Activated CD4-positive, alpha-beta T cell treated with anti-CD3 and anti-CD28 coated beads, Interleukin-2, amount 10 ng/mL, durations not matched to agents 24 days and 14 days (primary cell): ENCODE measurements at places on chromosomes 2 and 18. TPM values are rescaled to one million over a fixed set of nuclear protein-coding genes. Genes with fewer than 3 reads are reported as not detected.
A peak's percentile ranks its signal among the peaks of the same experiment; 100 is the strongest.

DNA sequence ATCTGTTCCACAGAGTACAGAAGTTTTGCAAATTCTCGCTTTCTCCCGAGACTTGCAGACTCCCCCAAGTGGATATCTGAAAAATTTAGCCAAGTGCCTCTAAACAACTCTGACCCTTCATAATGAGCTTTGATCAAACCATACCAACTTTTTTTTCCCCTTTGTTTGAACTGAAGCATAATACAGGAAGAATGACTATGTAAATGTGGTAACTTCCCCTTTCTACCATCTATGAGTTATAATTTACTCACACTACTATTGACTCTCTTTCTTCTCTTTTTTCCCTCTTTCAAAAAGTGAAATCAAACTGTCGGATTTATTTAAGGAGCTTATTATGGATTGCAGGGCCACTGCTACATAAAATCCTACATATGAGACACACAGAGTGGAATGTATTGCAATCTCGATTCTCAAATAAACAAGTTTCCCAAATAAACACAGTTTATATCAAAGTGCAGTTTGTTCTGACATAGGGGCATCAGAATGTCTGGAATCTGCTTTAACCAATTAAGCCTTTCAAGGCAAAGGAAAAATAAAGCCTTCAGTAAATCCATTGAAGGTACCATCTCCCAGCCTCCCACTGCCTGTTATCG is 1.4 kb upstream of the ZNF804A start:
- H3K36me3 ChIP-seq = no peaks in the 10 kb centered on the region
- H3K27ac ChIP-seq = no peak overlapping the region
- no peak for DNase-seq
- peaks cover 9% of the 10 kb centered on the region for H3K4me1 ChIP-seq
- H3K4me3 ChIP-seq = peak overlapping the region; percentile 35

DNA sequence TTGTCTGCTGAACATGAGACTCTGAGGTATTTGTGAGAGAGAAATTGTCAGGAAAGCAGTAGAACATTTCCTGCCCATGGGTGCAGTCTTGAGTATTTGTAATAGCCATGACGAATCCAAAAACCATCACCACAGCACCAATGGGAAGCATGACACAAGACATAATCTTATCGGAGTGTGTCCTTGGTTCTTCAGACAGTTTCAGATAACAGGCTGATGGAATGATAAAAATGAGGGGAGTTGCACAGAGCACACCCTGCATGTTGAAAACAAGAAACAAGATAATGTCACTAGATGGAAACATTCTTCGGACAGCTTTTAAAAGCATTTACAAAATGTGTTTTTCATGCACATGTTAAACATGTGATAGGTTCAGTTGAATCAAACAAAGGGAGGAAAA is 56.9 kb downstream of the SLC38A11 start:
- peaks cover 15% of the 10 kb centered on the region for H3K27me3 ChIP-seq
- no peak overlapping the region for H3K4me3 ChIP-seq
- H3K27ac ChIP-seq = no peak overlapping the region
- H3K4me1 ChIP-seq = peaks cover 8% of the 10 kb centered on the region

DNA sequence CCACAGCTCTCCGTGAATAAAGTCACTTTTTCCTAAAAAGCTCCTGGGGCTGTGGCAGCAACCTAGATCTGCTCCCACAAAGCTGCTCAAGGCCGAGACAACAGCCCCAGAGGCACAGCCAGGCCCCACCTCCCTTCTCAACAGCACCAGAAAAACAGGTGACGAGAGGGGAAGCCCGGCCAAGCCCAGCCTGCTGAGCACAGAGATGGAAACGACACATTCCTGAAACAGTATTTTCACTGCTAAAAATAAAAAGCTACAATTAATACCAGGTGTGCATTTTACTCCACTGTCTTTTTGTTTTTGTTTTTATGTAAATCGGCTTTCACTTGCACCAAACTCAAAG is 199.3 kb downstream of the HDAC4 start:
- no peak overlapping the region for H3K27ac ChIP-seq
- H3K36me3 ChIP-seq = peaks cover 22% of the 10 kb centered on the region
- no peaks in the 10 kb centered on the region for H3K27me3 ChIP-seq
- DNase-seq = no peak

DNA sequence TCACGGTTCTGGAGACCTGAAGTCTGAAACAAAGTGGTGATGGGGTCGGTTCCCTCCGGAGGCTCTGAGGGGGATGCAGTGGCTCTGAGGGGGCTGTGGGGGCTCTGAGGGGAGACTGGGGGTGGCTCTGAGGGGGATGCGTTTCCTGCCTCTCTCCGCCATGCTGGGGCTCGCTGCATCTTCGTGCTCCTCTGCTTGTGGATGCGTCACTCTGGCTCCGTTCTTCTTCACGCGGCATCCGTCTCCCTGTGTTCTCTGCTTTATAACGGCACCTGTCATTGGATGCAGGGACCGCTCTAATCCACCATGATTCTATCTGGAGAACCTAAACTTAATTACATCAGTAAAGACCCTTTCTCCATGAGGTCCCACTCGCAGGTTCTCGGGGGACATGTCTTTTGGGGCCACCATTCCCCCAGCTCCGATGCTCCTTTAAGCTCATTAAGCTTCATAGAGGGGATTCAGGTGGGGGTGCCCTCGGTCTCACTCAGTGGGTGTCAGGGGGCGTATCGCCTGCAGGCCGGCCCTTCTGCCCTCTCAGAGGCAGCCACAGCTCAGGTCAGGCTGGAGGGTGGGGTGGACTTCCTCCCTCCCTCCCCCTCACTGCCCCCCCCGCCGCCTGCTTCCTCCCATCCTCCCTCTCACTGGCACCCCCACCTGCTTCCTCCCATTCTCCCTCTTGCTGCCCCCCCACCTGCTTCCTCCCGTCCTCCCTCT is 18.4 kb downstream of the RTP5 start:
- peaks cover 8% of the 10 kb centered on the region for H3K36me3 ChIP-seq
- DNase-seq = no peak
- no peak overlapping the region for H3K4me3 ChIP-seq
- peaks cover 10% of the 10 kb centered on the region for H3K4me1 ChIP-seq

DNA sequence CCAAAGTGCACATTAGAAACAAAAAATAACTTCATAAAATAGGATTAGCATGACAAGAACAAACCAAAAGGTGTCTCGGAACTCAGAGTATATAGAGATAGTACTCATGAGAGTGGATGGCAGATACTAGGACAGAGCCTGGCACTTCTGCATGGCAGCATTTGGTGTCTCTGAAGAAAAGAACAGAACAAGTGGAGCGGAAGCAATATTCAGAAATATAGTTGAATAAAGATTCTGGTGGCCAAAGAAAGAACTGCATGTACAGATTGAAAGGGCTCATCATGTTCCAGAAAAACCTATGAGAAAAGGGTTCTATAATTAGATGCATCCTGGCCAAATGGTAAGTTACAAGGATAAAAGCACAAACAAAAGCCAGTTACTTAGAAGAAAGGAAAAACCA is 90.9 kb downstream of the CCDC138 start:
- no peaks in the 10 kb centered on the region for H3K4me1 ChIP-seq
- H3K36me3 ChIP-seq = peaks cover 17% of the 10 kb centered on the region
- DNase-seq = no peak
- H3K27ac ChIP-seq = no peak overlapping the region
- no peaks in the 10 kb centered on the region for H3K27me3 ChIP-seq

DNA sequence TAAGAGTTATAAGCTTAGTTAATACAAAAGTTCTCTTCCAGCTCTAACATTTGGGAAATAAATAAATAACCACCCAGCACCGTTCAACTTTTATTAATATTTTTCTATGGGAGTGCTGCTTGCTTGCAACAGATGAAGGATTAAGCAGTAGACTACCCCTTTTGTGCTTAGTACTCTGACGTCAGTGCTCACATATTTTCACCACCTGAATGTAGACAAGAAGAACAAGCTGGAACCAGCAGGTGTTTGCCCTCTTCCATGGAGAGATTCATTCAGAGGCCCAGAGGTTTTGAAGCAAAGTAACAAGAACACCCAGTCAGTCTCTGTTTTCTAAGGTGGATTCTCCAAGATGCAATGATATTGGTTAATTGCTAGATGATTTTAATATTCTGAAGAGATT is 307.1 kb upstream of the PIK3C3 start:
- H3K27ac ChIP-seq = no peak overlapping the region
- H3K36me3 ChIP-seq = no peaks in the 10 kb centered on the region
- no peak for DNase-seq

- peaks cover 4% of the 10 kb centered on the region for H3K27me3 ChIP-seq
- no peak overlapping the region for H3K4me3 ChIP-seq
- DNase-seq = peak; percentile 23
Observed at GRCh38 chr2:60333264-60333663, 220.2 kb downstream of the BCL11A start.

DNA sequence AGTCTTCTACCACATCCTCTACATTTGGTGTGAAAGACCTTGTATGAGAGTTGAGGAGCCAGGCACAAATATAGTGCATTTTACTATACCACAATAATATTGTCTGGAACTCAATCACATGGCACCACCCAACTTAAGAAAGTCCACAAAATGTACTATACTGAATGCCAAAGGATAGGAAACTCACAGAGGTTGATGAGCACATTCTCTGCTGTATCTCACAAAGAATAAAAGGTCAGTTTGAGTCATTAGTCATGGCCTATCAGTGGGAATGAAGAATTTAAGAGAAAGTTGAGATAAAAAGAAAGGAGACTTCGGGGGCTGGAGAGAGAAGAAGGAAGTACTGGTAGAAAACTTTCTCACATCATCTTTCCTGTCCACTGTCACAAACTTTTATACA is 134.3 kb downstream of the RDH14 start:
- no peaks in the 10 kb centered on the region for H3K36me3 ChIP-seq
- peaks cover 8% of the 10 kb centered on the region for H3K27me3 ChIP-seq
- no peak overlapping the region for H3K27ac ChIP-seq
- H3K4me3 ChIP-seq = no peak overlapping the region
- DNase-seq = peak; percentile 17

- H3K27me3 ChIP-seq = peaks cover 19% of the 10 kb centered on the region
- no peak overlapping the region for H3K4me3 ChIP-seq
- H3K36me3 ChIP-seq = no peaks in the 10 kb centered on the region
- no peak overlapping the region for H3K27ac ChIP-seq
Observed at GRCh38 chr2:115165529-115166109, 723.2 kb downstream of the DPP10 start.

GRCh38 chr2:33573657-33574056 is 25.4 kb downstream of the FAM98A start:
- DNase-seq = peak; percentile 37
- no peaks in the 10 kb centered on the region for H3K27me3 ChIP-seq
- no peak overlapping the region for H3K4me3 ChIP-seq
- H3K27ac ChIP-seq = no peak overlapping the region
- no peaks in the 10 kb centered on the region for H3K36me3 ChIP-seq

GRCh38 chr2:58853420-58853819 is 612.3 kb upstream of the FANCL start:
- H3K27ac ChIP-seq = no peak overlapping the region
- no peak for DNase-seq
- no peaks in the 10 kb centered on the region for H3K36me3 ChIP-seq
- H3K27me3 ChIP-seq = no peaks in the 10 kb centered on the region

GRCh38 chr2:19738707-19739106 is 163.1 kb downstream of the TTC32 start:
- peaks cover 9% of the 10 kb centered on the region for H3K27me3 ChIP-seq
- no peaks in the 10 kb centered on the region for H3K4me1 ChIP-seq
- no peak for DNase-seq
- no peak overlapping the region for H3K27ac ChIP-seq
- H3K4me3 ChIP-seq = no peak overlapping the region

DNA sequence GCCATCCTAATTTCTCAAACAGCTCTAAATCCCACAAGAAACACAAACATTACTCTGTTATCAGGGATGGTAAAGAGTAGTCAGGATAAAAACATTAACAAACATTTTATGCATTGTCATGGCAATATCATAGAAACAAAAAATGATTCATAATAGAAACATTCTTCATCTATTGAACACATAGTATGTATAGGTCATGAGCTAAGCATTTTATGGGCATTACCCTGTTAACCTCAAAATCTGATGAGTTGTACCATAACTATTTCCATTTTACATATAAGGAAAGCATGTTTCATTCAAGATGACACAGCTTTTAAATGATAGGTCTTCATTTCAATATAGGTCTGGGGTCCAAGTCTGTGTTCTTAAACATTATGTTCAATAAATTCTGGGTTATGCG is 344.9 kb downstream of the RND3 start:
- H3K27me3 ChIP-seq = no peaks in the 10 kb centered on the region
- no peak overlapping the region for H3K27ac ChIP-seq
- H3K4me3 ChIP-seq = no peak overlapping the region
- H3K36me3 ChIP-seq = no peaks in the 10 kb centered on the region
- H3K4me1 ChIP-seq = no peaks in the 10 kb centered on the region

- peaks cover 28% of the 10 kb centered on the region for H3K36me3 ChIP-seq
- H3K27me3 ChIP-seq = peaks cover under 1% of the 10 kb centered on the region
- peaks cover 1% of the 10 kb centered on the region for H3K4me1 ChIP-seq
- no peak for DNase-seq
- no peak overlapping the region for H3K27ac ChIP-seq
Observed at GRCh38 chr18:12314591-12315305, 6.7 kb downstream of the TUBB6 start.

- peaks cover 4% of the 10 kb centered on the region for H3K36me3 ChIP-seq
- peak overlapping the region; percentile 75 for H3K27ac ChIP-seq
- H3K27me3 ChIP-seq = no peaks in the 10 kb centered on the region
- DNase-seq = no peak
- peak overlapping the region; percentile 57 for H3K4me3 ChIP-seq
- peaks cover 32% of the 10 kb centered on the region for H3K4me1 ChIP-seq
Observed at GRCh38 chr2:68152681-68153347, 4.9 kb upstream of the PNO1 start.

DNA sequence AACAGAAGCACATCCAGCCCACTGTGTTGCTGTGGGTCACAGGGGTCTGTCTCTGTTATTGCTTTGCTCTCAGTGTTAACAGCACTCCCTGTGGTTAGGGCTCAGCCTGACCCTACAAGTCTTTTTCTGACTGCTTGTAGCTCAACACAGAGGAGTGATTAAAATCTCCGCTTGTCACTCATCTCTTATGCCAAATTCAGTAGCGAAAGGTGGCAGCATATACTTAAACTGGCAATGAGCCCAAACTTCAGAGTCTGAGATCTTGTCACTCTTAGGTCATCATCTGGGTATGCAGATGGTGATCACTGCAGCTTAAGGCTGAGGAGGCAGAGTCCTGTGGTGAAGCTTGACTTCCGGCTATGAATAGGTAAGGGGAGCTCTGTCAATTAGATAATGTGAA is 63.3 kb upstream of the CSRNP3 start:
- H3K36me3 ChIP-seq = no peaks in the 10 kb centered on the region
- no peaks in the 10 kb centered on the region for H3K4me1 ChIP-seq
- no peak overlapping the region for H3K4me3 ChIP-seq

GRCh38 chr18:8031496-8031895 is 464.4 kb downstream of the PTPRM start:
- DNase-seq = peak; percentile 9
- no peak overlapping the region for H3K4me3 ChIP-seq
- H3K36me3 ChIP-seq = no peaks in the 10 kb centered on the region
- no peaks in the 10 kb centered on the region for H3K27me3 ChIP-seq
- no peaks in the 10 kb centered on the region for H3K4me1 ChIP-seq
- H3K27ac ChIP-seq = no peak overlapping the region

The CELF4 gene
- total RNA-seq = not detected in 2 replicates

The NEU2 gene
- total RNA-seq = not detected in 2 replicates

The TBR1 gene
- total RNA-seq = 0.16 TPM in 1 of 2 replicates, not detected in the other

The CHRNG gene
- total RNA-seq = not detected in 2 replicates

The MRPL19 gene
- total RNA-seq = 70.6 and 76.8 TPM in 2 replicates

The ADGRF3 gene
- total RNA-seq = 3.4 and 3.5 TPM in 2 replicates
